B cell (primary cell): ENCODE measurements at places on chromosomes 5 and 9.

DNA sequence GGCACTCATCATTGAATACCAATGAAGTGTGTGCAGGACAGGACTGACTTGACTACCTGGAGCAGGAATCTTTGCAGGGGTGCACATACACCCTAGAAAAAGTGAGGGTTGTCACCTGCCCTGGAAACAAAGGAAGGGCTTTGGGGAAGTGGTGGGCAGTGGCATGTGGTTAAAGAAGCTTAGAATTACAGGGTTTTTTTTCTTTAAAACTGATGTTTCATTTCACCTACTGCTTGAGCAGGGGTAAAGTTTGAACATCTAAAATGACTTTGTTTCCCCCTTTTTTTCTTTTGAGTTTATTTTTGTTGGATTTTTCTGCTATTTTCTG is 2.0 kb upstream of the KDM3B start:
- no peak for DNase-seq

- DNase-seq, result no peak
Measured at GRCh38 chr9:130518943-130519799, 60.2 kb upstream of the FUBP3 start.

GRCh38 chr5:133485468-133485867 is 126.9 kb downstream of the FSTL4 start:
- no peak for DNase-seq

GRCh38 chr9:4293293-4293941 is 6.5 kb downstream of the GLIS3 start:
- no peak for DNase-seq

- DNase-seq, result no peak
Measured at GRCh38 chr9:28212979-28213378, 639.7 kb upstream of the C9orf72 start.

DNA sequence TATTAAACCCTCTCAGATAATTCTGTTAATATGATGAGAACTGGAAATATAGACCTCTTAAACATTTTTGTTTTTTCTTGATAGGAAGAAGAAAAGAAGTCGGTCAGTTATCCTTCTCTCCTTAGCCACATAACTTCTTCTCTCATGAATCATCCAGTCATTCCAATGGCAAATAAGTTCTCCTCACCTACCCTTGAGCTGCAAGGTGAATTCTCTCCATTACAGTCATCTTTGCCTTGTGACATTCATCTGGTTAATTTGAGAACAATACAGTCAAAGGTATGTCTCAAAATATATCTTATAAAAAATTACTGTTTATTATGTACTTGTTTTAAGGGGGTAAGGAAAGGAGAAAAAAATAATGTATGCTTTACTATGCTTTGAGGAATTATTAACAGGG is 165.3 kb downstream of the MAN2A1 start:
- DNase-seq, result no peak

- no peak for DNase-seq
Measured at GRCh38 chr5:126911986-126912385, 118.4 kb downstream of the MARCHF3 start.

GRCh38 chr9:95757439-95757838 is 118.1 kb upstream of the ERCC6L2 start:
- DNase-seq, result no peak

GRCh38 chr9:77453825-77454647 is 194.1 kb downstream of the GNA14 start:
- DNase-seq, result peak; percentile 25

- DNase-seq, result no peak
Measured at GRCh38 chr5:93755716-93756115, 14.3 kb upstream of the POU5F2 start.

- no peak for DNase-seq
Measured at GRCh38 chr5:115530426-115530825, 14.1 kb downstream of the FEM1C start.

DNA sequence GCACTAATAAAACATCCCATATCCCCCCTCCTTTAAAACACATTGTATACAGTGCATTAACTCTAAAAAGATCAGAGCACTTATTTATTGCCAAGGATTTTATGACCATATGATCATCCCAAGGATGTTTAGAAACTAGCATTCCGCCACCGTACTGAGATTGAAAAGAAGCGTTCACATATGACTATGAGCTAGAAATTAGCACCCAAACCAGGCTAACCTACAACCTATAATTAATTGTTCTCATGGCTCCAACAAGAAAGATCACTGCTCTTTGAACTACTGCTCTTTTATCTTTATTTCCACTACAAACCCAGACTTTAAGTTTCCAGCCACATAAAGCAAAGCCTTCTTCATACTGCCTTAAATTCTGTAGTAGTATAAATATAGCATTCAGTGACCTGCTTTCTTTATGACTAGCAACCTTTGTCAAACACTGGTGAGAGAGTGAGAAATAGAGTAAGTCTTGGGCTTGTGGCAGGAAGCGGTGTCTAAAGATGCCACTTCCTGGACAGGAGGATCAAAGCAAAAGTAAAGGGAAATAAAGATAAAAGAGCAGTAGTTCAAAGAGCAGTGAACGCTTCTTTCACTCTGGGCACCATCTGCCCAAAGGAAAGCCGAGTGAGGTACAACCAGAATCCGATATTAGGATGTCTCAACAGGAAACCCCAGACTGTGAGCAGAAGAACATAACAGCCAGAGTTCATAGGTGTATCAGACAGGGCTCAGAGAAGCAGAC is 151.1 kb upstream of the ERCC6L2 start:
- peak; percentile 25 for DNase-seq

GRCh38 chr9:131049829-131050715 is 41.1 kb downstream of the LAMC3 start:
- DNase-seq, result no peak

DNA sequence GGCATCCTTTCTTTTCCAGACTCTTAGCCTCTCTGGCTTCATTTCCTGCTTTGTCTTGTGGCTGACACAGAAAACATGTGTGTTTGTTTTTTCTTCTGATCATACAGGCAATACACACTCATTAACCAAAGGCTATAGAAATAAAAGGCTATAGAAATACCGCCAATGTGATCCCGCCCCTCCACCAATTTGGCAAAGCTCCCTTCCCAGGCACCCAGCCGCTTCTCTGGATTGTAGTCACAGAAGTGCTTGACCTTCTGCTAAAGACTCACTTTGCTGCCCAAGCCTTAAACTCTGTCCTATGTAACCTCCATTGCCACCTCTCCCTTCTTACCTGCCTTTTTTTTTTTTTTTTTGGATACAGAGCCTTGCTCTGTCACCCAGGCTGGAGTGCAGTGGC is 5.3 kb downstream of the TXNDC15 start:
- DNase-seq, result no peak

DNA sequence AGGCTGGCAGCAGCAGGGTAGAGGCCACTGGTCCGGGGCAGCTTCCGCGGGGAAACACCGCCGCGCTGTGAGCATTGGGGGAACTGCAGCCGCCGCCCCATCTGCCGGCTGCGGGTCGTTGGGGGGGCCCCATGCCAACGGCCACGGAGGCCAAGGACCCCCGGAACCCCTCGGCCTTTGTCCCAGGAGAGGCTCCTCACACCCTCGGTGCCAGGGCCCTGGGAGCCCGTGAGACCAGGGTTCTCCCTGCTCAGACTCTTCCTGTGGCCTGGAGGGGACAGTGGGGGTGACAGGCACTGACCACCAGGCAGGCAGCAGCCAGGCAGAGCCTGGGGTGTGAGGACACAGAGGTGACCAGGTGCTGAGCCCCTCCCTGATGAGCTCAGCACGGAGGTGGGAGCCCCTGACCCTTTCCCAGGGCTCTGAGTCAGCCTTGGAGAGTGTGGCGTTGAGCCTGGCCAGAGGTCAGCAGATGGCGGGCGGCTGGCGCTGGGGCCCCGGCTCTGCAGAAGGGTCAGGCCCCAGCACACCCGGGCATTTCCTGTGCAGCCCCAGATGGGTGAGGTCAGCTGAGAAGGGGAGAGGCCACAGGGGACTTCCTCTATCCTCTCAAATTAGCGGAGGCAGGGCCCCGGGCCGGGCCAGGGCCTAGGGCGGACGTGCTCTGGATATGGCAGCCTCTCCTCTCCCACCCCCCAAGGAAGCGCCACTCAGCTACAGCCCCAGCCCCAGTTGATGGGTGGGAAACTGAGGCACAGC is 17.9 kb upstream of the EGFL7 start:
- DNase-seq, result peak; percentile 84

- no peak for DNase-seq
Measured at GRCh38 chr9:107141967-107142366, 141.1 kb upstream of the RAD23B start.

- DNase-seq, result no peak
Measured at GRCh38 chr5:170120576-170120975, 14.9 kb downstream of the FOXI1 start.

GRCh38 chr5:23763170-23763569 is 255.8 kb downstream of the PRDM9 start:
- DNase-seq, result no peak

DNA sequence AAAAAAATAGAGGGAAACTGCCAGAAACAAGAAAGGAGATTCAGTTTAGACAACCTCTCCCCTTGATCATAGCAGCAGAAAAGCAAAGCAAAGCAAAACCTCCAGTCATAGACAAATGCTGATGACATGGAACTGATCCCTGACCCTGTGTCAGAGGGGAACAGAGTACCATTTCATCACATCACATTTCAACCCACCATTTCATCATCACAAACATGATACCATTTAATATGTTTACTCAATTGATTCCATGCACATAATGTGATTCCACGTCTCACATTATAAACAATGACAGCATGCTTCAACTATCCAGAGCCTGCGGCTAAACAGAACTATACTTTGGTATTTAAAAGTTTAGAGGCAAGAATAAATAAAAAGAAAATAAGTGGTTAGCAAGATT is 28.7 kb upstream of the ACOT12 start:
- DNase-seq, result no peak

DNA sequence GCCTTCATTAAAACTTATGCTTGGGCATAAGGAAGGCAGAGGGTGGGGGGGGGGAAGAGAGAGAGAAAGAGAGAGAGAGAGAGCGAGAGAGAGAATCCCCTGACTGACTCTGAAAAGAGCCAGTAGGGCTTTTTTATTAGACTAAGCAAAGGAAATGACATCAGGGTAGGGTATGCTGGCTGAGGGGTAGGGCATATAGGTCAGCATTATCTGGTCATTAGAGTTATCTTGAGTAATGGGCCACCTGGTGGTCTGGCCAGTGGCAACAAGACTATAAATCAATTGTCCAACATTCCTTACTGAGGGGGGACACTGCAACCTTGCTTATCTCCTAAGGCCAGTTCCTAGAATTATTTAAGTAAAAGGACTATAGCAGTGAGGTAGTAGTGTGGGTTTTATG is 67.2 kb downstream of the TSSK1B start:
- DNase-seq, result no peak

DNA sequence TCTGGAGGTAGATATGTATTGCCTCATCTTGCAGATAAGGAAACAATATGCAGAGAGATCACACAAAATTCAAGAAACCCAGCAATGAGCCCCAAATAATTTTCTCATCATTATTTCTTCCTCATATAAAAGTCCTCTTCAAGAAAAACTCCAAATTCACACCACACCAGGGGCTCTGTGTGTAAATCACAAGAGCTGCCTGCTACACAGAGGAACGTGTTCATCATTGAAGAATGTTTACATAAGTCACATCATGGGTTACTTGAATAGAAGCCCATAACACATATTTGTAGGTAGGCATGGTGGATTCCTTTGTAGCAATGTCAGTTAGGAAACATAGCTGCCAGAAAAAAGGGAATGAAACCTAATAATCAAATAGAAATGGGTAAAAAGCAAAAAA is 308.1 kb upstream of the TLE4 start:
- no peak for DNase-seq

GRCh38 chr9:72150127-72150526 is 887 bp downstream of the GDA start:
- DNase-seq, result no peak

- no peak for DNase-seq
Measured at GRCh38 chr5:133818031-133818431, 150.4 kb downstream of the C5orf15 start.

DNA sequence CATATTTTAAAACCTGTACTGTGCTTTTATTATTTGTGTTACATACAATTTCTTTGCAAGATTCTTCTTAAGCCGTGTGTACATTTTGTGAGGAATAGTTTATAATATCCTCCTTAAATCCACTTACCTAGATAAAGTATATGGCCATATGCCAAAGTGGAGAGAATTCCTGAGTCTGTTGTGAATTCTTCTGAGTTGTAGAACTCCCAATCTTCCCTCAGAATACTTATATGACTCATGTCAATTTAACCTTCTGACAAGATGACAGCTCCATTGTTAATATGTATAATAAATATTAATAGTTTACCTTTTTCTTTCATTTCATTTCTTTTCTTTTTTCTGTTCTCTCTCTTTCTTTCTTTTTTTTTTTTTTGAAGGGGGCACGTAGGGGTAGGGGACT is 6.0 kb upstream of the RICTOR start:
- DNase-seq, result no peak

DNA sequence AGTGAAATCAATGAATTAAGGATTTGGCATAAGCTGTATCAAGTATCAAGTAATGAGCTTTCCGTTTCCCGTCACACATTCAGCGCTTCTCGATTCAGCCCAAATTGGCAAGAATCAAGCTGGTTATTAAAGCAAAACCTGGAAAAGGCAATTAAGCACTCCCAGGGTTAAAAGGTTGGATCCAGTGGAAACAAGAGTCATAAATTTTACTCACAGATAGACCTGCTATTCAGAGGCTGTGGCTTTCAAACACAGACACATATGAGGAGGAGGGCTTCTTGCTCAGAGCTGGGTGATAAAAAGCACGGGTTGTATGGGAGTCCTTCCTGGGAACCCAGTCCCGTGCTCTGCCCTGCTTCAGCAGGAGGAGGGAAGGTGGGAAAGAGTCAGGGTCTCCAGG is 112.3 kb upstream of the CXCL14 start:
- DNase-seq, result no peak

DNA sequence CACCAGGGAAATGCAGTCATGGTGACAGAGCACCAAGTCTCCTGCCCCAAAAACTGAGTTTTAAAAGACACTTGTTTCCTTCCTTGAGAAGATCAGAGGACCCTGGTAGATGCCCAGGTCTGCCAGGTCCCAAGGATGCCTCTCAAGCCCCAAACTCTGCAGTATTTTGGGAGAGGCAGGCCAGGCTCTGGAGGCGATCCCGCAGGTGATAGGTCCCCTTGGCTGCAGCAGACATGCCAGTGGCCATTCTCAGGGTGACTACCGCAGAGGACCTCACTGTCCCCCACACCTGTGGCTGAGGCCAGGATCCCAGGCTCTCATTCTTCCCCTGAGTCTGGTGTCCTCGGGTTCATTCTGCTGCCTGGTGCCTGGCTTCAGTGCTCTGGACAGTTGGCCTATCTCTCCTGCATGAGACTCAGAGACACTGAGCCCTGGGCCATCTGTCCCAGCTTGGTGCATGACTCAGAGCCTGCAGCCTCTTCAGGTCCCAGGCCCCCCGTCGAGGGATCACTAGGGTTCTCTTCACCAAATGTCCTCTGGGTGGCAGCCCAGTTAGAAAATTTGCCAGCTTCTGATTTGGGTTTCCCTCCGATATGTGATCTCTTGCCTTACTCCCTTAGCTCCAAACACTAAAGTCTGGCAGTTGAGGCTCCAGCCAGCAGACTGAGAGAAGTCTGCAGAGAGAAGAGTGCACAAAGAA is 59.7 kb upstream of the GARNL3 start:
- no peak for DNase-seq

DNA sequence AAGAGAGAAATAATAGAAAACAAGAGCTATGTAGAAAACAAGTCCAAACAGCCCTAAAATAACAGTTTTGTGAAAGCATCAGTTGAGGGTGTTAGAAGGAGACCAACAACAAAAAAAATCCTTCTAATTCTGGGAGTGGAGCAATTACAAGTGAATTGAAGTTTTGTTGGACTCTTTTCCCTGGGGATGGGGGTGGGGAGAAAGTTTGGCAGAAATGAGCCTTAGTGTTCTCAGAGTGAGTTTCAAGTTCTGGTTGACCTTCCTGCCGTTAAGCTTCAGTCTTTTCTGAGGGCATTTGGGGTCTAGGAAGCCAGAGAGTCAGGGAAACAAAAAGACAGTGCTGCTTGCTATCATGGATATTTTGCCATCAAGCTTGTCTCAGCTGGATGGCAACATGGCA is 106.3 kb upstream of the TRIM32 start:
- no peak for DNase-seq
